Renal cortex interstitium (tissue), 15 donors: ENCODE measurements at places on chromosomes 12 and 14. TPM values are rescaled to one million over a fixed set of nuclear protein-coding genes. Genes with fewer than 3 reads are reported as not detected.
A peak's percentile ranks its signal among the peaks of the same experiment; 100 is the strongest.

The GDF3 gene
- 0.83 TPM for polyA plus RNA-seq

DNA sequence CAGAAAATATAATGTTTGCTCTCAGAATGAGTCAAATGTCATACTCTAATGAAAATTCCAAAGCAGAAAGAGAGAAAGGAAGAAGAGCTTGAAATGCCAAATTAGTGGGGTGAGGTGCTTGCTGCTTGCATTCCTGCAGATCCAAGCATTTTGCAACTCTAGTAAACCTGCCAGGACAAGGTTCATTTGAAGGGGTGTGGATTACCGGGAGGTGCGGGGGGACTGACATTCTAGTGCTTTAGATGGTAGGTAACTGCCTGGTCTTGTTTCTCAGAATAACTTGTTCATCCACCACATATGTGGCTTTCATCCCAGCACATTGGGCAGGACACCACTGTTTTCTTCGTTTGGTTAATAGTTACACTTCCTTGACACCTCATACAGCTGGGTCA is 144.4 kb downstream of the AKAP6 start:
- peak; percentile 57 for DNase-seq

DNA sequence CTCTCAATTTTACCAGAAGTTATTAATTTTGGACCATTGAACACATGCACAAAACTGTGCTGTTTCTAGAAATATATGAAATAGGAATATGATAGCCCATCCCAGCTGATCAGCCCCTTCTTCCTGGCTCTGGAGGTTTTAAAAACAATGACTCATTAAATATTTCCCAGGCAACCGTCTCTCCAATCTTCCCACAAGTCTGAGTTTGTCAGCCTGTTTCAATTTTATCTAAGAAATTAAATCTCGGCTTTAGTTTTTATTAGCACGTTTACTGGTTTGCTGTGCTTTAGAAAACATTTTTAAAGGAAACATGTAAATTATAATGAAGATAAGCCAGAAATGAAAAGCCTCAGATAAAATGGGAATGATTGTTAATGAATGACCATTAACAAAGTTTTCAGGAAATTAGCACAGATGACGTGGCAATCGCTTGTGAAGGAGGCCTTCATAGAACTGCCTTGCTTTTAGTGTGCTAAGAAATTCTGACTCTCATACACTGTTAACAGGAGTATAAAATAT is 89.3 kb upstream of the RAP1B start:
- DNase-seq, result no peak

- no peak for DNase-seq
These were observed 67.3 kb downstream of the GSC start for GRCh38 chr14:94702629-94703028.

GRCh38 chr12:1162081-1162760 is 171.2 kb downstream of the ERC1 start:
- no peak for DNase-seq

GRCh38 chr14:105050551-105050897 is 14.7 kb downstream of the GPR132 start:
- no peak for DNase-seq

DNA sequence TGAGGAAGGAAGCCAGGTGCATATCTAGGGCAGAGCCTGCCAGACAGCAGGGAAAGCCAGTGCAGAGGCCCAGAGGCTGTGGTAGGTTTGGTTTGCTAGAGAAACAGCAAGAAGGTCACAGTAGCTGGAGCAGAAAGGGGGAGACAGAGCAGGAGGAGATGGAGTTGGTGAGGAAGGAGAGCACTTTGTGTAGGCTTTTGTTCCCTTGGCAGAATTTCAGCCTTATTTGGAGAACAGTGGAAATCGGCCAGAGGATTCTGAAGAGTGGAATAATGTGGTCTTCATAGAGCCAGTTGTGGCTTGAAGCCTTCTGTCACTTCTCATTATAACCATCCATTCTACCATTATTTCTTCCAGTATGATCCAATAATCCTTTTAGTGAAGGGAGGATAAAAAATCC is 212.9 kb upstream of the FAR2 start:
- DNase-seq, result no peak

The KRT8 gene
- polyA plus RNA-seq, result 204 TPM

GRCh38 chr12:131357185-131357747 is 353.6 kb upstream of the SFSWAP start:
- no peak for DNase-seq

DNA sequence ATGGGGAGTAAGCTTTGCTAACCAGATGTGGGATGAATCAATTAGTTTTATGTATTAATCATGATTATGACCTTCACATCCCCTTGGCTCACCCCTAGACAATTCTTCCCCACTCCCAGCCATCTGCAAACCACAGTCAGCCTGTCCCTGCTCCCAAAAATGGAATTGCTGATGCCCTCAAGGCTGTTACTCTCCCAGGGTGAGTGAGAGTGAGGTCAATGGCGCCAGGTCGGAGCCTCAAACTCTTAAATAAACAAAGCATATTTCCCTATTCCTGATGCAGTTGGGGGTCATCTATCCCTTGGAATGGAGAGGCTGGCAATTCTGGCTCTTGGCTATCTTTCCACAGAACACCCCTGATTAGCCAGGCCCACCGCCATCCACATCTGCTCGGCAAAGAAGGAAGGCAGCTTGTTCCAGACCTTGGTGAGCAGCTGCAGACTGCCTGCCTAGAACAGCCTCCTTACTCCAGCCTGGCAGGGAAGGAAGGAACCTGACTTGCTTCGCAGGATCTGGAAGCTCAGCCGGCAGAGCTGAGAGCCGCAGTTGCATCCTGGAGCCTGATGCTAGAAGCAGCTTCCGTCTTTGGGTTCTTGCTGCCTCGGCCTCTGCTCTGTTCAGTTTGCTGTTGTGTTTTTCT is 57.0 kb downstream of the SMUG1 start:
- DNase-seq, result no peak

The ASIC1 gene
- 5.3 TPM for polyA plus RNA-seq
